ENCODE measurements at places on chromosomes 3 and 15. TPM values are rescaled to one million over a fixed set of nuclear protein-coding genes. Genes with fewer than 3 reads are reported as not detected.

- peaks cover 11% of the 10 kb centered on the region for H3K27me3 ChIP-seq
- no peaks in the 10 kb centered on the region for H3K36me3 ChIP-seq
- DNase-seq, result no peak
- H3K4me1 ChIP-seq, result peaks cover 2% of the 10 kb centered on the region
- no peak overlapping the region for H3K4me3 ChIP-seq
These were observed 262.1 kb downstream of the IGSF11 start for GRCh38 chr3:118772547-118773011.

The CLDN16 gene
- not detected for total RNA-seq

DNA sequence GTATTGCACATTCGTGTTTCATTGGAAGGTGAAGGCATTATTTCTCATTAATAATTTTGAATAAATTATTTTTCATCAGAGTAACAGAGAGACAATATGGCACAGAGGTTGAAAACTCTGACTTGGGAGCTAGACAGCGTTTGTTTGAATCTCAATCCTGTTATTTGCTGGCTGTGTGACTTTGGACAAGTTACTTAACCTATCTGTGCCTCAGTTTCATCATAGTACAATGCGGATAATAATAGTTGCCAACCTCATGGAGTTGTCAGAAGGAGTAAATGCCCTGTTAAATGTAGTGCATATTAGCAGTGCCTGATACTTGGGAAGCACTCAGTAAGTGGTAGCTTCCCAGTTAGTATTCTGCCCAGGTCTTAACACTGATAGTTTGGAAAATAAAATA lies 151.7 kb downstream of the SPATA16 start:
- H3K4me1 ChIP-seq, result no peaks in the 10 kb centered on the region
- no peaks in the 10 kb centered on the region for H3K36me3 ChIP-seq
- H3K27ac ChIP-seq, result no peak overlapping the region
- no peak overlapping the region for H3K4me3 ChIP-seq
- DNase-seq, result no peak

The CLDN18 gene
- total RNA-seq, result not detected

The PCOLCE2 gene
- 2.0 TPM for total RNA-seq

The SPATA12 gene
- not detected for total RNA-seq

DNA sequence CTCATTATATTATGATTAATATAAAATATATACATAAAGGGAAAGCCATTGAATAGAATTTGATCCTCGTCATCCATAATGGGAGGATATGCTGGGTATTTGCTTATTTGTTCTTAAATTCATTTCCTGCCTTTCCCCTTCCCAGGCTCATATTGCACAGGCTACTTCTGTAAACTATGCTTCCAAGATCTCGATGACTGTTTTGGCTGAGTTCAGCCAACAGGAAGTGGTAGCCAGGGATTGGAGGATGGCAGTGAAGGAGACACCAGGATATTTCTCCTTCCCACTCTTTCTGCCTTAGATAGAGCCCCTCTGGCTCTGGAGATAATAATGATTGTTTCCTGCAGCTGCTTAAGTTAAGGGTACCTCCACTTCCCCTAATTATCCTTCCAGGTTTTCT lies 44.3 kb upstream of the DYNC1LI1 start:
- no peak overlapping the region for H3K4me3 ChIP-seq
- H3K27me3 ChIP-seq, result peaks cover 4% of the 10 kb centered on the region
- no peak overlapping the region for H3K27ac ChIP-seq
- no peak for DNase-seq

The GPR62 gene
- not detected for total RNA-seq

- no peak for DNase-seq
- no peak overlapping the region for H3K4me3 ChIP-seq
- no peaks in the 10 kb centered on the region for H3K4me1 ChIP-seq
- H3K36me3 ChIP-seq, result no peaks in the 10 kb centered on the region
- peaks cover 8% of the 10 kb centered on the region for H3K27me3 ChIP-seq
- H3K27ac ChIP-seq, result no peak overlapping the region
These were observed 60.0 kb upstream of the SMAD3 start for GRCh38 chr15:67005294-67005996.

The LMAN1L gene
- total RNA-seq, result 0.33 TPM

GRCh38 chr3:77468626-77469020 lies 428.7 kb downstream of the ROBO2 start:
- H3K27ac ChIP-seq, result no peak overlapping the region
- H3K4me3 ChIP-seq, result no peak overlapping the region
- H3K4me1 ChIP-seq, result no peaks in the 10 kb centered on the region
- H3K27me3 ChIP-seq, result no peaks in the 10 kb centered on the region
- DNase-seq, result no peak

GRCh38 chr15:24772266-24772665 lies 96.7 kb downstream of the NPAP1 start:
- H3K4me1 ChIP-seq, result peaks cover 1% of the 10 kb centered on the region

DNA sequence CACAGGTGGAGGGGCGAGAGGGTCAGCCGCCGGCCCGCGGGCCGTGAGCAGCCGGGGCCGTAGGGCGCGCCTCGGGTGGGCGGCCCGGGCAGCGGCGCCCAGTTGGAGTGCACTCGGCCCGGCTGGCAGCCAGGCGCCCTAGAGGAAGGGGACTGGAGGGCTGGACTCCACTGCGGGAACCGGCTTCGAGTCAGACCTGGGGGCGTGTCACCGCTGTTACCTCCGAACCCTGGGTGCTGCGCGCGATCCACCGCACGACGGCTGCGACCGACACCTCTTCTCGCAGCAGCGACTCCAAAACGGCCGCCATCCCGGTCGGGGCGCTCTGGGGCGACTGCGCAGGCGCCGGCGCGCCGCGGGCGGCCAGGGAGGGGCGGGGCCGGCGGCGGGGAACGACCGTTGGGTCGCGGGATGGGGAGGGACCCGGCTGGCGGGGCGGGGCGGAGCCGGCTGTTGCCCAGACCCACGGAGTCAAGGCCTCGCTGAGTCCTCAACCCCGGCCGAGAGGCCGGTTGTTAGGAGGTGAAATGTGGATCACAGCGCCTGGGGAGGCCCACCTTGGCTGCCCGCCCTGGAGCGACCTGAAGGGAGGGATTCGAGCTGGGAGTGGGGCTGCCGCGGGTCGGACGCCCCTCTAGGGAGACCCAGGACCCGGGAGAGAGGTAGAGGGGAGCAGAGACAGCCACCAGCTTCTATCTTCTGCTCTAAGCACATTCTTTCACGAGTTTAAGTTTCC lies at the start of gene CDAN1:
Gene CDAN1, minus strand, starts transcription at position 336 of the 736 bp plus-strand sequence. Its CDS starts 26 bp downstream, at position 310.
- peaks cover 16% of the 10 kb centered on the region for H3K4me1 ChIP-seq
- no peaks in the 10 kb centered on the region for H3K27me3 ChIP-seq

Measured in activated naive CD8-positive, alpha-beta T cell treated with anti-CD3 and anti-CD28 coated beads for 36 hours (primary cell).